HepG2 (cell line): ENCODE measurements at places on chromosomes 12 and 14.

- DNase-seq = no peak
Measured at GRCh38 chr12:46410495-46410894, 37.9 kb upstream of the SLC38A2 start.

DNA sequence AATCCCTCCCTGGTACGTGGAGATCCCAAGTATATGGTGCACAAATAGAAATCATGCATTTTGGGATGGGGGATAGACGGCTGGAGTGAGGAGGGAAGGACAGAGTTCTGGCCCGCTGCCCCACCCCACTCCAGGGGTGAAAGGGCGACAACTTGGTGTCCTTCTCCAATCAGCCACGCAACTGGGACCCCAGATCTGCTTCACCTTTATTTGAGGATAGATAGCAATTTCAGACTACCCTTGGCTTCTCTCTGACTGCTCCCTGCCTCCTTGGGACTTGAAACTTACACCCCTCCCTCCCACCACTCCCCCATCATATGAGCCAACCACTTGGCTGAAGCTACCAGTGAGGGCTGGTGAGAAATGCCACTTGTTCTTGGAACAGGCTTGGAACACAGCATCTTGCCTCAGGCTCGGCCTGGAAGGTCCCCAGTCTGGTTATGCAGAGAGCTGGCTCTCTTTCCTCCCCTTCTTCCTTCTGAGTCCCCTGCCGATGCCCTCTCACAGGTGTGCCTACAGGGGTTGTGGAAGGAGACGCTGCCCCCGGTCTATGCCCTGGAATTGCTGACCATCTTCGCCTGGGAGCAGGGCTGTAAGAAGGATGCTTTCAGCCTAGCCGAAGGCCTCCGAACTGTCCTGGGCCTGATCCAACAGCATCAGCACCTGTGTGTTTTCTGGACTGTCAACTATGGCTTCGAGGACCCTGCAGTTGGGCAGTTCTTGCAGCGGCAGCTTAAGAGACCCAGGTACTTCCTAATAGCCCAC lies 8.1 kb downstream of the OAS3 start:
- no peak for DNase-seq

DNA sequence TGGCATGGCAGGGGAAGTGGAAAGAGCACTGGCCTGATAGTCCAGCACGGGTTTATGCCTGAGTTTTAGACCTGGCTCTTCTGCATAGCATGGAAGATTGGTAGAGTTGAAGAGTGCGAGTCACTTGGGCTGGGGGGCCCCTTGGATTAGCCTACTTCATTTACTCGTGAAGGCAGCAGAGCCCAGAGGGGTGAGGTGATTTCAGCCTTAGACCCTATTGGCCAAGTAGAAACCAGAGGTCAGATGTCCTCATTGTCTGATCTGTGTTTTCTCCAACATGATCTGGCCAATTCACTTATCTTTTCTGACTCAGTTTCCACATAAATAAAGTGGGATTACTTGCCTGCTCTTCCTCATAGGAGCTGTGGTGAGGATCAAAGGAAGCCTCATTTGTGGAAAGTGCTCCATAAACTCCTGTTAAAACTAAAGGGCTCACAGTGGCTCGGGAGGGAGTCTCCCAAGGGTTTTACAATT lies 1.9 kb downstream of the PLEKHG3 start:
- DNase-seq = no peak

DNA sequence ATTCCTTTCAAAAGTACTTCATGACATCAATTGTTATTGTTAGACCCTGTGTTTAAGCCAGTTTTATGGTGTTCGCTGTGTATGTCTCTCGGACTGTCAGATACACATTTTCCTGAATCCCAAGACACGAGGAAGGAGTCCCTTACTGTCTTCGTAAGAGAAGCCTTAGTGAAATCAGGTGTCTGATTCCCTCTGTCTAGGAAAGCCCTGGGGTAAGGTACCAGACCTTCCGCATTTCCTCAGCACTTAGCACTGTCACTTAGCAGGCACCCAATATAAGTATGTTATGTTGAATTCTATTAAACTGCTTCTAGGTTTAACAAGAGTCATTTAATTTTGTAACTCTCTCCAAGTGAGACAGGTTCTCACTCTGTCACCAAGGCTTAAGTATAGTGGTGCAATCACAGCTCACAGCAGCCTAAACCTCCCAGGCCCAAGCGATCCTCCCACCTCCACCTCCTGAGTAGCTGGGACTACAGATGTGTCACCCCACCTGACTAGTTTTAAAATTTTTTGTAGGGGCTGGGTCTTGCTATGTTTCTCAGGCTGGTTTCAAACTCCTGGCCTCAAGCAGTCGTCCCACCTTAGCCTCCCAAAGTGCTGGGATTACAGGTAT lies 111.0 kb downstream of the BBS10 start:
- DNase-seq = no peak

- no peak for DNase-seq
Measured at GRCh38 chr12:100868487-100868886, 73.9 kb downstream of the ANO4 start.

GRCh38 chr12:85733221-85733840 lies 102.9 kb downstream of the RASSF9 start:
- no peak for DNase-seq

DNA sequence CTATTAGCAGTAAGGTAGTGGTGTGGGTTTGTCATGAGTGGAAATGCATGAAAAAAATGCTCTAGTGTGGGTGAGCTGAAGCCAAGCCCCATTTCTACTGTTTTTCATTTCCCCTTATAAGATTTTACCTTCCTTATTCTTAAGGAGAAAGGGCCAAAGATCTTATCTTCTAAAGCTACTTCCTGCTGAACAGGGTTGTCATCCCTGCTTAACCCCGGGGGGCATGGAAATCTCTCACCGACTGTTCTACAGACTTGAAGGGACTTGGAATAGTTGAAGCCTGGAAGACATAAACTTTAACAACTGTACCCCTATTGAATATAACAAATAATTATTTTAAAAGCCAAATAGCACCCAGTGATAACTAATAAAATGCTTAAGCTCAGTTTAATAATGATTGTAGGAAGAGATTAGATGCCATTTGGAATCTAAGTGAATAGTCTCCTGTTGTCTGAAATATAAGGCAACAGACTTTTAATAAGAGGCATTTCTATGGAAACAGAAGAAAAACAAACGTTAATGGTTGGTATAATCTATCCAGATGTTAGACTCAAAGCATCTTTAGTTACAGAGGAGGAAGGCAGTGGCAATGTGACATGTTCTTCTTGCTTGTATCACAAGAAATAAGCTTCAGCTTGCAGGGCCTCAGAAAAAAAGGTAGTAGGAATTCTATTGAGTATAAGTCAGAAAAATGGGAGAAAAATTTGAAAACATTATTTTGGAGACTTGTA lies 1.8 kb upstream of the GMFB start:
- DNase-seq = no peak

DNA sequence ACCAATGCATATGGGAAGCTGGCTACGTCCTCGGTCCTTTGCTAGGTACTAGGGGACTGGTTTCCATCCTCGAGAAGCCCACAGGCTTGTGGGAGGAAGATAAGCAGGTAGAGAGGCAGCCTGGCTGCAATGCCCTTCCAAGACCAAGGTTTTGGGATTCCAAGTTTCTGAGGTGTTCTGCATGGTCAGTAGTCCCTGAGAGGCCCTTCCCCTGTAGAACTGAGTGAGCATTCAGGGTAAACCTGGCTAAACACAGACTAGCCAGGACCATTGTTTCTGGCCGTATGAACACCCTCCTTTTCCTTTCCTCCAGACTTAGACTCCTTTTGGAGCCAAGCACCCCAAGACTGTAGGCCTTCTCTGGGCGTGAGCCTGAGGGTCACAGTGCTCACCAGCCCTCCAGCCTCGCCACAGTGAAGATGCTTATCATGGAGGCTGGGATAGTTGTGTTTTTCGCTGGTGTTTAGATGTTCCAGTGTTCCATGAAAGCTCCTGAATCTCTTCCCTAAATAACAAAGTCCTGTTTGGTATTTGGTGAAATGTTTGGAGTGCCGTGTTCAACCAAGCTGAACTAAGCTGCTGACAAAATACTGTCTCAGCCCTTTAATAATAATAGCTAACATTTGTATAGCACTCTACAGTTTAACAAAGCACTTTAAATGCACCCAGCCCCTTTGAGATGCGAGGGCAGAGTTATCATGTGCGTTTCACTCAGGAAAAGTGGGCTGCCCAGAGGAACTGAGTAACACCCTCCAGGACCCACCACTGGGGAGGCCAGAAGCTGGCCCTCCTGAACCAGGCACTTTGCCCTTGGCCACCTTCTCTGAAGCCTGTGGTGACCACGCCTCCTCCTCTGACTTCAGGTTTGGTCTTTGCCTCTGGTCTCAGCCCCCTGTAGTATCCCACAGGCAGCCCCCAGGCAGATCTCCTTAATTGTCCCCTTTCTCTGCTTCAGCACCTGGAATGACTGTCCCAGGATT lies 284.5 kb downstream of the CACNA1C start:
- DNase-seq = no peak

DNA sequence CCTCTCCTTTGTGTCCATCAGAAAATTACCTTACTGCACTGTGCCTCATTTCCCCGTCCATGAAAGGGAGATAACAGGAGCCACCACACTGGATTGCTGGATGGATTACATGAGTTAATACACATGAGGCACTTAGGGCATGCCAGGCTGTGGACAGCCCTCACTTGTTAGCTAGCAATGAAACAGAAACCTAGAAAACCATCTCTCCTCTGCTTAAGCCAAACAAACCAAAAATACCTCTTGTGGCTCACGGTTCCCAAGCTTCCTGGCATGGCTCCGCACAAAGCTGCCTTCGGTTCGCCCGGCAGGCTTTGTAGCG lies 660 bp upstream of the HCFC2 start:
- no peak for DNase-seq

- DNase-seq = no peak
Measured at GRCh38 chr14:104895786-104896661, 28.7 kb upstream of the PLD4 start.

- DNase-seq = peak; percentile 22
Measured at GRCh38 chr12:105279460-105280056, 43.6 kb upstream of the APPL2 start.

- DNase-seq = peak; percentile 59
Measured at GRCh38 chr14:76955575-76956315, 72.8 kb downstream of the IRF2BPL start.

- peak; percentile 70 for DNase-seq
Measured at GRCh38 chr14:32078023-32078857, 1.1 kb downstream of the ARHGAP5 start.

- DNase-seq = no peak
Measured at GRCh38 chr14:94663538-94663937, 51.3 kb downstream of the SERPINA3 start.

GRCh38 chr12:107622001-107622400 lies 63.6 kb upstream of the PWP1 start:
- peak; percentile 9 for DNase-seq

DNA sequence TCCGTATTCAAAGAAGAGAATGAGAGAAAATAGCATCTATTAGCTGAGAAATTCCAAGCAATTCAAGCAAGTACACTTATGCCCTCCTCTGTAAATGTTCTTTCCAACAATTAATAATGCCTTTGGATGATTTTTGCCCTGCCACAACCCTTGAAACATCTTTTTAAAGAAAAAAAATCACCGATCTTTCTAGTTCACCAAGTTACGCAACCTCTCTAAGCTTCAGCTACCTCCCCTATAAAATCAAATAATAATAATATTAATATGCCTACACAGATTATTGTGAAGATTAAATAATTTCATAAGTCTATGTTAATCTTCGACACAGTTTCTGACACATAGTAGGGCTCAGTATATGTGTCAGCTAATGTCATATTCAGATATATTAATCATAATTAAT lies 19.1 kb downstream of the DEPDC4 start:
- no peak for DNase-seq

DNA sequence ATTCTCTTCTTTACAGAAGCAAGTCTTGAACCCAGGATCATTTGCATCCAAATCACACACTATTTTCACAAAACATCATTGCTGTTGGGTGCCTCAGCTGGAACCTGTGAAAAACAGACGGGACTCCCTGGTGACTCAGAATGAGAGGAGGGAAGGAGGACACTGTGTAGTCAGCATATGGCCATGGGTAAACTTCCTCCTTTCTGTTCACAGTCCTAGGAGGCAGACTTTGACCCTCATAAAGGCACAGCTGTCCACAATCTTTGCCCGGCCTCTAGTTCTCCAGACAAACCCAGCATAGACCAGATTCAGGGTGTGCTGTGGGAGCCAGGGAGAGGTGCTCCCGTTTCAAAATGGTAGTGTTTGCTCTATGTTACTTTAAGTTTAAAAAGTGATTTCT lies 62.0 kb downstream of the DYRK2 start:
- peak; percentile 67 for DNase-seq

- DNase-seq = no peak
Measured at GRCh38 chr12:80187660-80188090, 88.3 kb downstream of the OTOGL start.

DNA sequence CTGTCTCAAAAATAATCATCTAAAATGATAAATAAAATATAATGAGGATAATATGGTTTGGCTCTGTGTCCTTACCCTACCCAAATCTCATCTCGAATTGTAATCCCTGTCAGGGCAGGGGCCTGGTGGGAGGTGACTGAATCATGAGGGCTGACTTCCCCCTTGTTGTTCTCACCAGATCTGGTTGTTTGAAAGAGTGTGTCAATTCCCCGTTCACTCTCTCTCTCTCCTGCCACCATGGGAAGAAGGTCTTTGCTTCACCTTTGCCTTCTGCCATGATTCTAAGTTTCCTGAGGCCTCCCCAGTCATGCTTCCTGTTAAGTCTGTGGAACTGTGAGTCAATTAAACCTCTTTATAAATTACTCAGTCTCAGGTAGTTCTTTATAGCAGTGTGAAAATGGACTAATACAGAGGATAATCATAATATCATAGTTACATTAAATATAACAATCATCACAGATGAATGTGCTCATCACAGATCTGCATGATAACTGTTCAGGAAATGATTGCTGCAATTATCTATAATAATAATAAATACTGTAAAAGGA lies 12.6 kb downstream of the EFCAB11 start:
- no peak for DNase-seq

GRCh38 chr14:40682131-40682913 lies 924.4 kb upstream of the LRFN5 start:
- DNase-seq = no peak

DNA sequence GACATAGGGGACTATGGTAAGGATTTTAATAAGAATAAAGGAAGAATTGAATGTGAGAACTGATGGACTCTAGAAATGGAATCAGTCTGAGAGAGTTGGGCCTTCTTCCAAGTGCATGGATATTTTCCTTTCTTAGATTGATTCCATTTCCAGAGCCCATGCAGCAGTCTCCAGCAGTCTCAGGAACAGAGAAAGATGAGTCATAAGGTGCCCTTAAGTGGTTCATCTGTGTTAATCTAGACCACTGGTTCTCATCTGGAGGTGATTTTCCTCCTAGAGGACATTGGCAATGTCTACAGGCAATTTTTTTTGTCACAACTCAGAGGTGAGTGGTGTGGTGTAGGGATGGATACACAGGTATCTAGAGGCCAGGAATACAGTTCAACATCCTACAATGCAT lies 25.9 kb downstream of the TRIM9 start:
- DNase-seq = no peak

DNA sequence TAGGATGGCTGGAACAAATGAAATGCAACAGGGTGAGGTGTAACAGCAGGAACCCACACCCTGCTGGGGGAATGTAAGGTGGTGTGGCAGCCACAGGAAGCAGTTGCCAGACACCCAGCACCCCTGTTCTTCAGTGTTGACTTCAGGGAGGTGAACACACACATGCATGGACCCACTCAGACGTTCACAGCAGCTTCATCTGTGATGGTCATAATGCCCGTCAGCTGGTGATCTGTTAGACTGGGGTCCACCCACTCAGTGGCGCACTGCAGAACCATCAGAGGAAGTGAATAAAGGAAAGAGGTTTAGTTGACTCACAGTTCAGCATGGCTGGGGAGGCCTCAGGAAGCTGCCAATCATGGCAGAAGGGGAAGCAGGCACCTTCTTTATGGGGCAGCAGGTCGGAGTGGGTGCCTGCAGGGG lies 22.7 kb upstream of the TEX22 start:
- DNase-seq = no peak

- no peak for DNase-seq
Measured at GRCh38 chr14:100149851-100150611, 9.4 kb downstream of the DEGS2 start.
